A549 treated with dexamethasone at 1 μM for 4 hours (cell line): ENCODE measurements at places on chromosomes 13 and 19. TPM values are rescaled to one million over a fixed set of nuclear protein-coding genes. Genes with fewer than 3 reads are reported as not detected.

MCEMP1 gene
- not detected in 5 replicates for total RNA-seq

CGB3 gene
- total RNA-seq = not detected in 5 replicates

IZUMO2 gene
- total RNA-seq = not detected in 5 replicates

MTMR6 gene
- 7.6 to 10.2 TPM (median 9.1 TPM) in 5 replicates for total RNA-seq

CDX2 gene
- 0.47 to 1.1 TPM (median 0.64 TPM) in 5 replicates for total RNA-seq

LRRC8E gene
- total RNA-seq = 5.1 to 7.1 TPM (median 5.7 TPM) in 5 replicates

ANKRD24 gene
- total RNA-seq = 0.21 to 0.34 TPM (median 0.27 TPM) in 5 replicates

RHPN2 gene
- 39.3 to 49.0 TPM (median 46.9 TPM) in 5 replicates for total RNA-seq

APC2 gene
- total RNA-seq = 0.87 to 1.9 TPM (median 1.6 TPM) in 5 replicates

SLC8A2 gene
- total RNA-seq = 0.24 to 0.58 TPM (median 0.37 TPM) in 5 replicates

ZNF526 gene
- total RNA-seq = 14.7 to 21.8 TPM (median 20.5 TPM) in 5 replicates

SIGLECL1 gene
- total RNA-seq = 0.08 TPM in 1 of 5 replicates, not detected in the others

ZNF418 gene
- 1.1 to 1.6 TPM (median 1.2 TPM) in 5 replicates for total RNA-seq

SIGLEC11 gene
- 0.10 to 0.28 TPM (median 0.16 TPM) in 5 replicates for total RNA-seq

MAP1S gene
- 21.0 to 39.0 TPM (median 34.5 TPM) in 5 replicates for total RNA-seq

CEBPA gene
- 5.1 to 8.6 TPM (median 7.1 TPM) in 5 replicates for total RNA-seq

PRKCG gene
- total RNA-seq = 4.1 to 7.3 TPM (median 6.1 TPM) in 5 replicates

ACP5 gene
- total RNA-seq = 0.11 to 0.41 TPM (median 0.25 TPM) in 5 replicates

TRPM4 gene
- 6.5 to 11.6 TPM (median 8.7 TPM) in 5 replicates for total RNA-seq

PKN1 gene
- total RNA-seq = 65.6 to 93.4 TPM (median 81.1 TPM) in 5 replicates

MAB21L1 gene
- total RNA-seq = not detected in 5 replicates

IFNL1 gene
- 0.16 to 0.26 TPM in 2 of 5 replicates, not detected in the others for total RNA-seq

THAP8 gene
- total RNA-seq = 4.4 to 7.7 TPM (median 7.2 TPM) in 5 replicates

ICAM5 gene
- total RNA-seq = 0.19 to 0.93 TPM (median 0.81 TPM) in 5 replicates

C19orf33 gene
- 563 to 655 TPM (median 615 TPM) in 5 replicates for total RNA-seq

MTUS2 gene
- 0.01 TPM in 2 of 5 replicates, not detected in the others for total RNA-seq

RUVBL2 gene
- total RNA-seq = 224 to 281 TPM (median 256 TPM) in 5 replicates

PCDH20 gene
- not detected in 5 replicates for total RNA-seq

NLRP11 gene
- total RNA-seq = 0.04 TPM in 1 of 5 replicates, not detected in the others

AXL gene
- 86.6 to 117 TPM (median 114 TPM) in 5 replicates for total RNA-seq

OR7A5 gene
- total RNA-seq = not detected in 5 replicates

ZNF600 gene
- total RNA-seq = 0.09 to 0.59 TPM (median 0.18 TPM) in 5 replicates

HCN2 gene
- total RNA-seq = 22.0 to 39.5 TPM (median 33.9 TPM) in 5 replicates

GATAD2A gene
- 32.0 to 60.9 TPM (median 58.7 TPM) in 5 replicates for total RNA-seq

CFAP97D2 gene
- total RNA-seq = not detected in 5 replicates

ZNF724 gene
- total RNA-seq = 0.63 to 1.7 TPM (median 0.92 TPM) in 5 replicates

CEACAM3 gene
- not detected in 5 replicates for total RNA-seq

NBEA gene
- total RNA-seq = 1.6 to 2.4 TPM (median 2.2 TPM) in 5 replicates

RPS15 gene
- 1,548 to 1,857 TPM (median 1,670 TPM) in 5 replicates for total RNA-seq

MBD3L3 gene
- total RNA-seq = not detected in 5 replicates

FAM98C gene
- 15.6 to 24.4 TPM (median 21.2 TPM) in 5 replicates for total RNA-seq

CCDC169 gene
- 0.21 to 0.47 TPM (median 0.33 TPM) in 5 replicates for total RNA-seq

KL gene
- 0.03 to 0.06 TPM (median 0.04 TPM) in 4 of 5 replicates, not detected in the other for total RNA-seq
